Right renal cortex interstitium (tissue), 3 donors: ENCODE measurements at places on chromosomes 2 and 18. TPM values are rescaled to one million over a fixed set of nuclear protein-coding genes. Genes with fewer than 3 reads are reported as not detected.

GRCh38 chr18:71237641-71238040 lies 948.8 kb downstream of the SOCS6 start:
- no peak for DNase-seq

DNA sequence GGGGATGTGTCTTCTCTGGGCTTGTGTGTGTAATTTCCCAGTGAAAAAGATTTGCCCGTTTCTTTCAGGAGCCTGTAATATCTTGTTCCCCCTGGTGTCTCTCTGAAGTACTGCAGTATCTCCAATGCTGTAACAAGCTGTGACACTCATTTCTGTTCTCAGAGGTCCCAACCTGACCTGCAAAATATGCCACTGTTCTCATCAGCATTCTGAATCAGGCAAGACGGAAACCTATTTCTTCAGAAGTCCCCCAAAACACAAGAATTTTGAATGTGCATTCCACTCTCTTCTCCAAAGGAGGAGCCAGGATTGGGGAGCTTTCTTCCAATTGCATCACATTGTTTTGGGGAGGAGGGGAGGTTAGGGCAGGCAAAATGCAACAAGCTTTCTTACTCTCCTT lies 77.0 kb upstream of the CNGA3 start:
- DNase-seq = no peak

GRCh38 chr2:154551649-154552048 lies 146.8 kb upstream of the KCNJ3 start:
- no peak for DNase-seq

GRCh38 chr18:30280861-30281470 lies 761.6 kb downstream of the DSC3 start:
- peak; percentile 49 for DNase-seq

- DNase-seq = no peak
Measured at GRCh38 chr2:38380397-38381130, 3.5 kb upstream of the ATL2 start.

DNA sequence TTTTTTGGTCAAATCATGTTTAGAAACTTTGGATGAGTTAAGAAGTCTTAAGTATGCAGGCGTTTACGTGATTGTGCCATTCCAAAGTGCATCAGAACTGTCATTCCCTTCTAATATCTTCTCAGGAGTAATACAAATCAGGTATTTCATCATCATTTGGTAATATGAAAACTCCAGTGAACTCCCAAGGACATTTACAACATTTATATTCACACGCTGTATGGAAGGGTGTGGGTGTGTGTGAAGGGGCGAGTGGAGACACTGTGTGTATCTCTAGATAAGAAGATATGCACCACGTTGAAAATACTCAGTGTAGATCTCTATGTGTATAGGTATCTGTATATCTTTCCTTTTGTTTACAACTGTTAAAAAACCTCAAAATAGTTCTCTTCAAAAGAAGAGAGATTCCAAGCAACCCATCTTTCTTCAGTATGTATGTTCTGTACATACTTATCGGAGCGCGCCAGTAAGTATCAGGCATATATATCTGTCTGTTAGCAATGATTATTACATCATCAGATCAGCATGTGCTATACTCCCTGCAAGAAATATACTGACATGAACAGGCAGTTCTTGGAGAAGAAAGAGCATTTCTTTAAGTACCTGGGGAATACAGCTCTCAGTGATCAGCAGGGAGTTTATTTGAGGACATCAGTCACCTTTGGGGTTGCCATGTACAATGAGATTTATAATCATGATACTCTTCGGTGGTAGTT lies 29.3 kb downstream of the COX7A2L start:
- DNase-seq = no peak

Gene PLEKHA3
- polyA plus RNA-seq = 32.5 TPM

Gene VWC2L
- polyA plus RNA-seq = 0.07 TPM
